ENCODE measurements at places on chromosomes 6 and 20. TPM values are rescaled to one million over a fixed set of nuclear protein-coding genes. Genes with fewer than 3 reads are reported as not detected.

DNA sequence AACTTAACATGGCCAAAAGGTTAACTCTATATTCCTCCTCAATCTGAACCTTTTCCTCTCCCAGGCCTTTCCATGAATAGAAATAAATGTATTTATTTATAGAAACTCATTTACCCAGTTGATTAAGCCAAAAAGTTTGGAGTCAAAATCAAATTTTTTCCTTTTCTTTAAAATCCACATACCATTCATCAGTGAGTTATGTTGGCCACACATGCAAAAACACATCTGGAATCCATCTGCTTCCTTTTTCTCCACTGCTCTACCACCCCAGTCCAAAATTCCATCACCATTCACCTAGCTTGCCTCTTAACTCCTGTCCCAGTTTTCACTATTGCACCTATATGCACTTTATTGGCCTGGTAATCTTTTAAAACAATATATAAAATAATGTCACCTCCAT is 62.4 kb upstream of the TMEM200A start:
- DNase-seq, result no peak

Gene HDGFL1
- total RNA-seq, result not detected

DNA sequence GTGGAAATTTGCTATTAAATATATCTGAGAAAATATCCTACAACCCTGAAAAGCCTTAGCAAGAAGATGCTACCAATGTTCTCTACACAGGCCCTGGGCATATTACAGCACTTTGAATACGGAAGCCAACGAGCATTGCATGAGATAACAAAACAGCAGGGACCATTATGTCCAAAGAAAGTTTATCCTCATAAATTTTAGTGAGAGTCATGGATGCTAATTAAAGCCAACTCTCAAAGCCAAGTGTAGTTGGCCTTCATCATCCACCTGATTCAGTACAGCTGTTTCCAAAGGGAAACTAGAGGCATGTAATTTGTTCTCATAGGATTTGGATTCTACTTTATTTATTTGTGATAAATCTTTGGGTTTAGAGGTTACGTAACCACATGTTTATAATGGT is 564.8 kb downstream of the RFPL4B start:
- DNase-seq, result no peak

Gene AHCY
- 83.5 TPM for total RNA-seq

- no peak for DNase-seq
These were observed 121.5 kb upstream of the CNR1 start for GRCh38 chr6:88287696-88288095.

Gene RRAGD
- total RNA-seq, result 5.6 TPM

DNA sequence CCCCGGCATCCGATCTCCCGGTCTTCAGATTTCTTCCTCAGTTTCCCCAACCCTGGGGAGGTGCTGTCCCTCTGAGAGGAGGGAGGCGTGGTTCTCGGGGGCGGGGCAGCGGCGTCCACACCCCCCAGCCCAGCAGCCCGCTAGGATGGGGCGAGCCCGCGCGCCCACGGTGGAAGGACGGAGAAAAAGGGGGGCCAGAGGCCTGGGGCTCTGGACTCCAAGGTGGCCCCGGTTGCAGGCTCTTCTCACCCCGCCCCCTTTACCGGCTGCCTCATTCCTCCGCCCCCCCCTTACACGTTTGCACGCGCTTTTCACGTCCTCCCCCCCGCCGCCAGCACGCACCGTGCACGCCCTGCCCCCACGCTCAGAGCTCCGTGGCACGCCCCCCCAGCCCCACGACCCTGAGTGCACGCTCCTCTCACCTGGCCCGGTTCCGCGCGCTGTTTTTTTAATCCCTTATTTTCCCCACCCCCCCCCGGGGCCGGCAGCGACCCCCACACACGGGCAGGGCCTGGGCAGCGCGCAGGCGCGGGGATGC is 402 bp downstream of the ZBTB12 start:
- DNase-seq, result peak; percentile 67

- no peak for DNase-seq
These were observed 104.5 kb upstream of the CARMIL1 start for GRCh38 chr6:25174678-25175077.
